ENCODE measurements at places on chromosomes 4 and X.

GRCh38 chr4:76307660-76308014 is 1.1 kb downstream of the STBD1 start:
- DNase-seq: no peak

DNA sequence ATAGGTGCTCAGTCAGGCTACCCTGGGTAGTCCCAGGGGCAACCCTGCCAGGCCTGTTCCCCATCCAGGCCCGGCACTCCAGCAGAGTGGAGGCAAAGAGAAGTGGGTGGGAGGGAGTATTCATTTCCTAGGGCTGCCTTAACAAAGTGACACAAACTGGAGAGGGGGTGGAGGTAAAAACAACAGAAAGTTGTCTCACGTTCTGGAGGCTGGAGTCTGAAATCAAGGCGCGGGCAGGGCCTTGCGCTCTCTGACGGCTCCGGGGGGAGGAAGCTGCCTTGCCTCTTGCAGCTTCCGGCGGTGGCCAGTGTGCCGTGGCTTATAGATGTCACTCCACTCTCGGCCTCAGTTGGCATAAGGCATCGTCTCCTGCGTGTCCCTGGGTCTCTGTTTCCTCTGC is 90.8 kb downstream of the DCTD start:
- no peak for DNase-seq

DNA sequence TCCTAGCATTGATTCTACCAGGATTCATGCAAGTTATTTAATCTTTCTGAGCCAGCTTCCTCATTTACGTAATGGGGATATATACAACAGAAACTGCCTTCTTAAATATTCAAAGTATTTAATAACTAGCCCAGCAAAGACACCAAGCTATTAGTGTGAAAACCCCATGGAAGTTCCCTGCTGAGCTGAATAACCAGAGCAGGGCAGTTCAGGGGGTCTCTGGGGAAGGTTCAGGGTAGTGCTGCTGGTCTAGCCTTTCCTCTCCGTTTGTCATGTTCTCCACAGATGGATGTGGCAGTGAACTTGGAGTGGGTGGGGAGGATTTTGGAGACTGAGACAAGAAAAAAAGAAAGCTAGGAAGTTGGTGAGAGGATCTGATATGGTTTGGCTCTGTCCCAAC is 240.8 kb upstream of the TAPT1 start:
- DNase-seq: no peak

DNA sequence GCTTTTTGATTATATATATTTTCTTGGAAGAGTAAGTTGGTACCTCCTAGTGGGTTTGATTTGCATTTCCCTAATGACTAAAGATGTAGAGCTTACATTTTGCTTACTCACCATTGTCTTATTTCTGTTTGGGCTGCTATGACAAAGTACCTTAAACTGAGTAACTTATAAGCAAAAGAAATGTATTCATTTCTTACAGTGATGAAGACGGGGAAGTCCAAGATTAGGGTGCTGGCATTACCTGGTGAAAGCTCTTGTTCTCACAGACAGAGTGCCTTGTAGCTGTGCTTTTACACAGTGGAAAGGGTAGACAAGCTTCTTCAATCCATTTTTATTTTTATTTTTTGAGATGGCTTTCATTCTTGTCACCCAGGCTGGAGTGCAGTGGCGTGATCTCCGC is 229.2 kb upstream of the AGA start:
- DNase-seq: no peak

- DNase-seq: no peak
These were observed 26.7 kb upstream of the PDE5A start for GRCh38 chr4:119655111-119655837.

DNA sequence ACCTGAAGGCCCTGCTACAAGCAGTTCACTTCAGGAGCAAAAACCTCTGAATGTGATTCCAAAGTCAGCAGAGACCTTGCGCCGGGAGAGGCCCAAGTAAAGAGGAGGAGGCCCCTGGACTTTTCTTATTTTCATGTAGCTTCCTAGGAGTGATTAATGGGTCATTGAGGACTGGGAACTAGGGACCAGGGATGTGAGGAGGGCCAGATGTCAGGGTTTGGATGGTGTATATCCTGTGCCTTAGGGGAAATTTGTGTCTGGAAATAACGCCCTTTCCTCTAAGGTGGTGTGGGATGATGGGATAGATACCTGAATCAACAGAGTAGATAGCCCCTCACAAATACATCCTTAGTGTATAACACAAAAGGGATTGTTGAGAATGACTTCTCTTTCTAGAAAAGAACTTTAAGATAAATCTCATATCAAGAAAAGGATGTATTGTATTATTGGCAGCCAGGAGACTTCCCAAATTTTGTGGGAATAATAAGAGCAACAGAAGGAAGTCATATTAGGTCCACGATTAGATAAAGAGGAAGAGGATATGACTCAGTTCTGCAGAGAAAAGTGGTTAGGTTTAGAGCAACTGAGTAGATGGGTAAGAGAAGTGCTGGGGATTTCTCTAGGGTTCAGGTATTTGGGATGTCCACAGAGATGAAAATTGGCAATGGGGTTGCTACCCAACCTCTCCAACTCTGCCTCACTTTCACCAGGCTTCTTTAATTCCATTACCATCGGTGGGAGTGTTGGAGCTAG is 1.1 kb downstream of the ITGB1BP2 start:
- DNase-seq: no peak

- no peak for DNase-seq
These were observed 47.2 kb upstream of the RPS6KA3 start for GRCh38 chrX:20313899-20314298.

DNA sequence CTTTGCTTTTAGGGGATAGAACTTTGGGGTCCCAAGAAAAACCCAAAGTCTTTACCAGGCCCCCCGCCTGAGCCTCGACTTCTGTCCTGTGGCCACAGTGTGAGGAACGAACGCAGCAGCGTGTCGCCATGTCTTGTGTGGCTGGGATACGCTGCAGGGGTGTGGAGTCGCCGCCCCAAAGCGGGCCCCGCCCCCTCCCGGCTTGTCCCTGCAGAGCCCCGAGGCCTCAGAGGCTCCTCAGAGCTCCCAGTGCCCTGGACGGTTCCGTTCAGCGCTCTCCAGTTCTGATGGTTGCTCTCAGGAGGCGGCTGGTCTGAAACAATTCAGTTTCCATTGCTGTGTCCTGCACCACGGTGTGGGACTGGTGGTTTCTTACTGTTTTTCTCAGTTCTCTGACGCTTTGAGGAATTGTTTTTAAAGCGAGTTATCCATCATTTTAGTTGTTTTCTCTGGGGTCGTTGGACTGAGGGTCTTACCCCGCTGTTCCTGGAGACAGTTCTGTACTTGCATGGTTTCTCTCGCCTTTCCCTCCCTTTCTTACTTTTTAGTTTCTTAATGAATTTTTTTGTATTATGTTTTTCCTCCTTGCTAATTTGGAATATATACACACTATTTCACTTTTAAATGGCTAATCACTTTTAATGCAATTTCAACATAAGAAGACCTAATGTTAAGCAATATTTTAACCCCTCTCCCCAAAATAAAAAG is 1.6 kb upstream of the IDUA start:
- no peak for DNase-seq
